Esophagus squamous epithelium (tissue), 5 donors: ENCODE measurements at places on chromosomes 1 and 21.

DNA sequence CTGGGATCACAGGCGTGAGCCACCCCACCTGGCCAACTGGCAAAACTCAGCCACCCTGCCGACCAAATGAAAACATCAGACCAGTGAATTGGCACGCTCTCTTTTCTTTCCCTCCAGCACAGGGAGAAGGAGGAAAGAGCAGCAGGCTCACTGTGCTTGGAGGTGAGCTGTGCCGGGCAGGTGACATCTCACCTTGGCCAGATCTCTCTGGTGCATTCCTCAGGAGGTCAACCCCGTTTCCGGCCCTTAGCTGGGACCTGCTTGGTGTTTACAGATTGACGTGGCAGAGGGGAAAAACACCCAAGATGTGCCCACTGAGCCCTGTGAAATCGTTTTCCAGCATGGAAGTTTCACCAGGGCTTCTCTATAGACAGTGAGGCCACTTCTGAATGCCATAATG is 45.1 kb downstream of the TMEM51 start:
- DNase-seq: no peak

GRCh38 chr1:40948741-40949443 is 30.6 kb upstream of the CTPS1 start:
- DNase-seq: no peak

DNA sequence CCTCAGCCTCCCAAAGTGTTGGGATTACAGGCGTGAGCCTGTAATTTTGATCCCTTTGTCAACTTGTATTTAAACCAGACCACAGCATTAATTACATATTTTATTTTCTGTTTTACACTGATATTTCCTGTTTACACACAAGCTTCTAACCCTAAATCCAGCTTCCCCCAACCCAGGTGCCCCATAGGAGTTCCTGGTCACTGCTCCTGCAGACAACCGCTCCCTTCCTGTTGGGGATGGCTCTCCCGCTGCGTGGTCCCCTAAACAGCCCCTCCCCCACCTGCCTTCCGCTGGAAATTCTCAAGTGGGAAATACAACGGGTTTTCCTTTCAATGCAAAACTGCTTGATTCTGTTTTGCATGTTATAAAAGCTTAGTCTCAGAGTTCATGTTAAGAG is 3.7 kb downstream of the CSTB start:
- DNase-seq: no peak

DNA sequence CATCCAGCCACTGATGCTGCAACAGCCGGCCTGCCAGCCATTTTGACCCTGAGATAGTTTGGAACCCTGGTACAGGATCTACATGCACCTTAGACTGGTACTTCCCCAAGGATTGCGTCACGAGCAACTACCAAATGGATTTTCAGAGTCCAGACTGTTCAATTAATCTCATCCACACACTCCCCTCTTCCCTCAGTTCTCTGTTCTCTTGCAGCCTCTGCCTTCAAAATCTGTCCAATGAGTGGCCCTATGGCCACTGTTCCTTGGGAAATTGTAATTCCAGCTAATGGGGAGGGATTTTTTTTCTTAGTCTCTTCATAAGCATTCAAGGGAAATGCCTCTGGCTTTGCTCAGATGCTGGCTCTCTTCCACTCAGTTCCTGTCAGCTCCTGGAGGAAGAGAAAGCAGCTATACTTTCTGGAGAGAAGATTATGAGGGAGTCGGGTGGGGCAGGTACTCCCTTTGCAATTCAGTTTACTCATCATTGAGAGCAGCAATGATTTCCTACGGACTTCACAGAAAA is 19.8 kb upstream of the UAP1 start:
- no peak for DNase-seq

DNA sequence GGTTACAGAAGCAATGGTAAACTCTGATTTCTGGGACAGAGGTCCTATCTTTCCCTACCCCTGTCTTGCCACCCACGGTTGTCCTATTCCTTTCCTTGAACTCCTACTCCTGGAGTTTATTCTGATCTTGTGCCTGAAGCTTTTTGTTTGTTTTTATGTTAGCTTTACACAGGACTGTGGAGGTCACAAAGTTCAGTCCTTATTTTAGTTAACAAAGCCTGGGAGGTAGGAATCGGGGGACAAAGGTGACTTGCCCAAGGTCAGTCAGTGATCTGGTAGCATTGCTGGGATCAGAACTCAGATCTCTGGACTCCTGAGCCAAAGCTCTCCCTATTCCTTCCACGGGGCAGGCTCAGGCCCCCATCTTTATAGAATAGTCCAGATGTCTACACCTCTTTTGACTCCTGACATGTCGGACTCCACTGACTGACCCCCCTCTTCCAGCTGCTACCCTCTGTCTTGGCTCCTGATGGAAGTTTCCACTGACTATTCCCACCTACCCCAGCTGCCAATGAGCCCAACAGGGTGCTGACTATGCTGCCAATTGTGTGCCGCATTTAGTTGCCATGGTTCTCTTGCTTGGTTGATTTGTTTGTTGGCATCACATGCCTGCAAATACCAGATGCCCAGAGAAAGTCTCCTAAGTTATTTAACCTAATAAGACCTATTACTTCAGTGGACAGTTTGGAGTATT is 9.9 kb downstream of the F5 start:
- DNase-seq: no peak

DNA sequence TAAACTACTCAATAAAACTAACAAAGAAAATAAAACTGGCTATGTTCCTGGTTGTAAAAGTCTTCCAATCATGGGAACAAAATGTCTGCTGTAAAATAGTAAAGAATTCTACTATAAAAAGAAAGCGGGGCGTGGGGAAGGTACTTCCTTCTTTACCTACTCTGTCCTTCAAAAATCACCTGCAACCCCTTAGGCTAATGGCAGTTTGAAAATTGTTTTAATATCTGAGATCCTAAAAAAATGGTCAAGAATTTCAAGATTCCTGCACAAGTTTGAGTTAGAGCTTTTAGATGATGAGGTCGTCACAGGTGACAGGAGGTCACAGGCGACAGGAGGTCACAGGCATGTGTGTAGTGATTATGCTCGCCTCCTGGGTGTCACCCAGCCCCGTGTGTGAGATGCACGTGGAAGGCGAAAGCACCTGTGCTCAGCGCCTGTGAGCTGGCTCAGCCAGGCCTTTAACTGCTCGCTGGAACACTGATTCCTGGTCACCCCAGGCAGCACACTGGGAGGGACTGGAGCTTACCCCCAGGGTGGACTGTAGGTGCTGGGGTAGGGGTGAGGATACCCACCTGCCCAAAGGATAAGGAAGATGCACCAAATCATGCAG is 18.6 kb upstream of the TMPRSS2 start:
- no peak for DNase-seq

- no peak for DNase-seq
These were observed at the start of gene BRINP3 for GRCh38 chr1:190477762-190478148. Gene BRINP3, minus strand, starts transcription at chr1:190477864.

DNA sequence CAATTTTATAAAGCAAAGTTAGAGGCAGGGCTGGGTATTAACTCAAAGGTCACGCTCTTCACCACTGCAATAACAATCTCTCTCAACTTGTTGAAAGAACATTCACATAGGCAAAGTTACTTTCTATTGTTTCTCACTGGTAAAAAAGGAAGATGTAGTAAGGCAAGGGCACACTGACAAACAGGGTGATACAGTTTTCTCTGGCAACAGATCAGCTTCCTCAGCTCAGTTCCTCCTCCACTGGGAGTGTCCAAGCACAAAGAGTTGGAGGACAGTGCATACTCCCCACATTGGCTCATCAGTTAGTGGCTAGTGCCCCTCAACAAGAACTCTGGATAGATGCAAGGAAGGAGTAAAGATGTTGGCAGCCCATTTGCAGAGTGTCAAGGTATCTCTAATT is 3.7 kb downstream of the PLPPR4 start:
- DNase-seq: no peak

GRCh38 chr1:187819086-187819485 is 990.3 kb downstream of the PLA2G4A start:
- DNase-seq: no peak

DNA sequence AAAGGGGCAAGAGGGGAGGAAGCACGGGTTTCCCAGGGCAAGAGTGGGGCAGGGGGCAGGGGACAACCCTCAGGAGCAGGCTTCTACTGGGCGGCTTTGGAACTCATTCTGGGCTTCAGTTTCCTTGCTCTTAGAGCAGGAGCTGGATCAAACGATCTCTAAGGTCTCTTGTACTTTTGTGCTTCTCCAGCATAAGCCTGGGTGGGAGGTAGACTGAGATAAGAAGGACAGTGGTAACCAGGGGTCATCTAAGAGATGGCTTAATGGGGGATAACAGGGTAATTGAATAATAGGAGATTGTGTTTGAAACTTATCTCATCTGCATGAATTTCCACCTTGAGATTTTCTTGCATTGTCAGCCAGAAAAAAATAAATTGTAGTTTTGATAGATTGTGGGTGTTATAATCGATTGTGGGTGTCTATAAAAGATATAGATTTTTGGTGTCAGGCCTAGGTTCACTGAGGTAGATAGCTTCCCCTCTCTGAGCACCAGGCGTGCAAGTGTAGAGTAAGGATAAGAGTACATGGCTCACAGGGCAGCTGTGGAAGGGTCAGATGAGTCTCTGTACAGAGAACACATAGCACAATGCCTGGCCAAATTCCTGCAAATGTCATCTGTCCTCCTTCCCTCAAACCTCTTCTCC is 68.0 kb downstream of the CD58 start:
- no peak for DNase-seq

DNA sequence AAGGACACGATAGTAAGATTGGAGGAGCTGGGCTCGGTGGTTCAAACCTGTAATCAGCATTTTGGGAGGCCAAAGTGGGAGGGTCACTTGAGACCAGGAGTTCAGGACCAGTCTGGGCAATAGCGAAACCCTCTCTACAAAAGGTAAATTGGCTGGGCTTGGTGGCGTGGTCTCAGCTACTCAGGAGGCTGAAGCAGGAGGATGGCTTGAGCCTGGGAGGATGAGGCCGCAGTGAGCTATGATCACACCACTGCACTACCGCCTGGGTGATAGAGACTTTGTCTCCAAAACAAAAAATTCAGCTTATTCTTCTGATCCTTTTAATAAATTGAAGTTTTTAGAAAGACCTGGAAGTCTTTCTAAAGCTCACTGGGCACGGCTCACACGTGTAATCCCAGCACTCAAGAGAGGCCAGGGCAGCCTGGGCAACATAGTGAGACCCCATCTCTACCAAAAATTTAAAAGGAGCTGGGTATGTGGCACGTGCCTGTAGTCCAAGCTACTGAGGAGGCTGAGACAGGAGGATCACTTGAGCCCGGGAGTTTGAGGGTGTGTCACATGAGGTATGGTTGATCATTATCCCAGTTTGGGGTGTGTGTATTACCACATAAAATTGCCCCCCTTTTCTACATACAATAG is 15.3 kb downstream of the MASP2 start:
- DNase-seq: no peak

GRCh38 chr1:235670157-235670776 is 20.7 kb upstream of the GNG4 start:
- no peak for DNase-seq

- DNase-seq: no peak
These were observed 1.9 kb downstream of the JAM2 start for GRCh38 chr21:25640943-25641292.

- DNase-seq: no peak
These were observed 46.7 kb upstream of the CXADR start for GRCh38 chr21:17466166-17466565.

DNA sequence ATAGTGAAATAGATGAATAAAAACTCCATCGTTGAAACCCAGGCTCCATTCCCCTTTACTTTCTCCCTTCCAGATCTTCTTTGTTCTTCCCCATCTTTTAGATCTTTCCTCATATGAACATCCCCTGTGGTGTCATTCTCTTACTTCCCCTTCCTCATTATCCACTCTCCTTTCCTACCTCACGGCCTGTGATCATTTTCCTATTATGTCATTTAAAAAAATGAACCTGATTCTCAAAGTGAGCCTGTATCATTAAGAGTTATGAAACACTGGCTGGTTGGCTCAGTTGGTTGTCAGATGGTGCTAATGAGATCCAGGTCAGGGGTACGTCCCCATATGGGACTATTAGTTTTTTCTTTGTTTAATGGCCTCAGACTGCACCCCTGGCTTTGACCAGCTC is 38.3 kb downstream of the TCEANC2 start:
- no peak for DNase-seq

GRCh38 chr21:45260191-45260825 is 27.4 kb downstream of the POFUT2 start:
- DNase-seq: no peak

- DNase-seq: no peak
These were observed 12.8 kb downstream of the SNAP47 start for GRCh38 chr1:227747948-227748495.

DNA sequence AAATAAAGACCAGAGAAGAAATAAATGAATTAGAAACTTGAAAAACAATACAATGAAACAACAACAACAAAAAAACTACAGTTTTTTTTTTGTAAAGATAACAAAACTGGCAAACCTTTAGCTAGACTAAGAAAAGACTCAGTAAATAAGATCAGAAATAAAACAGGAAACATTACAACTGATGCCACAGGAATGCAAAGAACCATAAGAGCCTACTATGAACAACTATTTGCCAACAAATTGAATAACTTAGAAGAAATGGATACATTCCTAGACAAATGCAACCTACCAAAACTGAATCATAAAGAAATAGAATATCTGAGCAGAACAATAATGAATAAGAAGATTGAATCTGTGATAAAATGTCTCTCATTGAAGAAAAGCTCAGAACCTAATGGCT is 742.0 kb downstream of the ADGRL2 start:
- DNase-seq: no peak

GRCh38 chr1:80657707-80658106 is 1143.0 kb upstream of the ADGRL2 start:
- DNase-seq: no peak

DNA sequence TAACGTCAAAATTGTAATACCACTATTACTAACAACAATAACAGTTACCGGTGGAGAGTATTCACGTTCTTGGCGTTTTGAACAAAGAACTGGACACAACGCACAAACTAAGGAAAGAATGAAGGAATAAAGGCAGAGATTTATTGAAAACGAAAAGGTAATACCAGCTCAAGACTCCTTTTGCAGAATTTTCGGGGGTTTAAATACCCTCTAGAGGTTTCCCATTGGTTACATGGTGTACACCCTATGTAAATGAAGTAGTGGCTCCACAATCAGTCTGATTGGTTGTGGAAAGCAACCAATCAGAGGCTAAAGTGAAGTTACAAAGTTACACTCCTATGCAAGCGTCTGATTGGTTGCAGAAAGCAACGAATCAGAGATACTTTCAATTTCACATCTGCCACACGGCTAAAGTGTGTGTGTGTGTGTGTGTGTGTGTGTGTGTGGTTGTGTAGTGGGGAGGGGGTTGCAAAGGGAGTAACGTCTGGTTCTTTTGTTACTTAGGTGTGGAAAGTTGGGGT is 1.1 kb upstream of the GTF2B start:
- no peak for DNase-seq

GRCh38 chr1:100343897-100344296 is 8.4 kb upstream of the CDC14A start:
- DNase-seq: no peak

GRCh38 chr1:198725090-198725489 is 86.2 kb downstream of the PTPRC start:
- DNase-seq: no peak

GRCh38 chr1:41659159-41659495 is 174.6 kb upstream of the EDN2 start:
- no peak for DNase-seq

- DNase-seq: no peak
These were observed 1.7 kb downstream of the ANKRD65 start for GRCh38 chr1:1419363-1419812.
